ENCODE measurements at places on chromosomes 11 and 22.

DNA sequence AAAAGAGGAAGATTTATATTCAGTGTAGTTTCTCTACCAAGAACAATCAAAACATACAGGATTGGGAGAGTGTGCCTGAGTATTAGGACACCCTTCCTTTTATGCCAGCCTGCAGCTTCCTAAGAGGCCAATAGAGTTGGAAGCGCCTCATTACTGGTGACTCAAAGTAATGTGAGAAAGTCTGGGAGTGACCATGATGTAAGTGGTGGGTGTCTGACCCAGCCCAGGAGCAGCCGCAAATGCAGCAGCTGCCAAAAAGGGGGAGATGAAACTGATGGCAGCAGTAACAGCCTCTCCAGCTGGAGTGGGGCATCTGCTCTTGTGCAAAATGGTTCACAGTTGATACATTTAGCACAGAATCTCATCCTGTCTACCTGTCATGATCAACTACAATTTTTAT lies 62.0 kb downstream of the ZNF280B start:
- DNase-seq = peak; percentile 50

GRCh38 chr11:101848262-101848661 lies 66.5 kb upstream of the CEP126 start:
- no peak for DNase-seq

DNA sequence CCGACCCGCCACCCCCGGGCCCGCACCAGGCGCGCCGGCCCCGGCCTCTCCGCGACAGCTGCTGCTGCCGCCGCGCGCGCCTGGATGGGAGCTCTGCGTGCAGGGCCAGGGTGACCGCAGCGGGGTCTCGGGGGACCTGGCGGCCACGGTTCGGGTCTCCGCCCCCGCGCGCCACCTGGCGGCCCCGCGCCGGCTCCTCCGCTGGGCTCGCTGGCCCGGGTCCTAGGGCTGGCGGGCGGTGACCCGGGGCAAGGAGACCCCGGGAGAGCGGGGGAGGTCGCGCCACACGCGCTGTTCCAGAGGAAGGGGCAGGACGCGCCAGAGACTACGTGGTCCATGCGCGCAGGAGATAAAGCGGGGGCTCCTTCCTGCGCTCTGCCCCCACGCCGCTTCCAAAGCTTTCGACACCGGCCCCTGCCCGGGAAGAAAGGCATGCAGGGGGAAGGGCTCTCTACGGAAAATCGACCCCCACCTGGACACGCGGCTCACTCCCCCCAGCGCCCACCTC lies 562 bp downstream of the SHANK2 start:
- DNase-seq = no peak

DNA sequence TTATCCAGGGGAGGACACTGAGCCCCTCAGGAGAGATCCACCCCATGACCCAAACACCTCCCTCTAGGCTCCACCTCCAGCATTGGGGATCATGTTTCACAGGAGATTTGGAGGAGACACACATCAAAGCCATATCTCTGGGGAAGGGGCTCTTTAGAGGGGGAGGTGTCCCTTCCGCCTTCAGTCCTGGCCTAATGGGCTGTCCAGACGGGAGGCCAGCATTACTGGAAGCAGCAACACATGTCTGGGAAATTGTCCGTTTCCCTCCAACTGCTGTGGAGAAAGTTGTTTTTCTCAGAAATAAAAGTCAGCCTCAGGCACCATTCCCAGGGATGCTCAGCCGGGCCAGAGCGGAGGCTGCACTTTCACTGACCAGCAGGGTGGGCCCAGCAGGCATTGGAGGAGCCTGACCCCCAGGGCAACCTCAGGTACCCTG lies 9.5 kb downstream of the CACNA1I start:
- DNase-seq = no peak

GRCh38 chr11:118415739-118416068 lies 14.3 kb downstream of the ATP5MG start:
- DNase-seq = peak; percentile 52

DNA sequence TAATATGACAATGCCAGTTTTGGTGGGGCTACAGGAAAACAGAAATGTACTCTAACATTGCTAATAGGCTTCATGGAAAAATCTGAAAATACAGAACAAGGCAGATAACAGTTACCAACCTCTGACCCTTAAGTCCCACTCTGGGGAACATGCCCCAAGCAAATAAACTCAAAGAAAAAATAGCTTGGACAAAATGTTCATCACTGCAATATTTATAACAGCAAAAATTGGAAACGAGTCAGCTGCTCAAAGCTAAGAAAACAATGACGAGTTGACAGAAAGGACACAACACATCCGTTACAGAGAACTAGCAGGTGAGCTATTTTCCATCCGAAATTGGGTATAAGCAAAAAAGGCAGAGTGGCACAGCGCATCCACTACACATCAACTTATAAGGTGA lies 70.5 kb downstream of the PACSIN2 start:
- DNase-seq = no peak

DNA sequence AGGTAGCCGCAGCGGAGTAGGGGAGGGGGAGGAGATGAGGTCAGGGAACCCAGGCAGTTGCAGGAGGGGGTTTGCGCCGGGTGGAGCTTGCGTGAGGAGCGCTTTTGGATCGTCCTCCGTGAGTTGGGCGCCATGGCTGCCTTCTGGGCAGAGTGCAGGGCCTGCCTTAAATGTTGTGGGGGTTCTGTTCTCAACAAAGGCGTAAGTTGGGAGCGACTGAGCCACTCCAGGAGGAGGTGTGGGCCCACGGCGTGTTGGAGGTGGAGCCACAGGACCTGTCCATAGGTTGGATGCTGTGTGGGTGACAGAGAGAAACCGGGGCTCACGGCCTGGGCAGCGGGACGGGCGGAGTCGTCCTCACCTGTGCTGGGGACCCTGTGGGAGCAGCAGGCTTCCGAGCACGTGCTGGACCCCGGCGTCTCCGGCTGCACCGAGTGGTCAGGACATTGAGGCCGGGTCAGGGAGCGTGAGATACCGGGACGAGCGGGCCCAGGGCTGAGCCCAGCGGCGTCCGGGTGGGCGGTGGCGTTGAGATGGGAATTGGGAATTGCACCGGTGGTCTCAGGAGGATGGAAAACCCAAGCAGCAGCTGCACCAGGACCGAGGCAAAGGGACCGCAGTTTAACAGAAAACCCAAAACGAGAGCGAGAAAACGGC lies 977 bp upstream of the PGGHG start:
- no peak for DNase-seq

DNA sequence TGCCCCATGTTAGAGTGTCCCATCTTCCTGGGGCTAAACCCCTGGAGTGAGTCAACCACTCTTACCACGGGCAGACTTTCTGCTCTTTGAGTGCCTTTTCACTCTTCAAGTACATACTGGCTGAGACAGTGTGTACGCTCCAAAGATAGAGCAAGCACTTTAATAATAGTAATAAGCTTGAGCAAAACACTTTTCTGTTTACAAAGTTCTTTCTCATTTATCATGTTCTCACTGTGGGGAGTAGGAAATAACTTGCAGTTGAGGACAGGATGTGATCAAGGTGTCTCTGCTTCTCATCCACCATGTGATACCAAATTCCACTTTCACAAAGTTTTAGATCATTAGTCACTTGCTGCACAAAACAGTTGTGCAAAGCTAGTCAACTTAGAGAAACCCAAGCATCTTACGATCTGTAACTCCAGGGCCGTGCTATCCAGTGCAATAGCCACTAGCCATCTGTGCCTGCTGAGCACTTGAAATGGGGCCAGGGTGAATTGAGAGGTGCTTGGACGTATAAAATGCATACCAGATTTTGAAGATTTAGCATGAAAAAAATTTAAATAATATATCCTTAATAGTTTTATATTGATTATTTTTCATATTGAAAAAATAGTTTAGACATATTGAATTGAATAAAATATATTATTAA lies 135.3 kb downstream of the KIF18A start:
- DNase-seq = no peak

DNA sequence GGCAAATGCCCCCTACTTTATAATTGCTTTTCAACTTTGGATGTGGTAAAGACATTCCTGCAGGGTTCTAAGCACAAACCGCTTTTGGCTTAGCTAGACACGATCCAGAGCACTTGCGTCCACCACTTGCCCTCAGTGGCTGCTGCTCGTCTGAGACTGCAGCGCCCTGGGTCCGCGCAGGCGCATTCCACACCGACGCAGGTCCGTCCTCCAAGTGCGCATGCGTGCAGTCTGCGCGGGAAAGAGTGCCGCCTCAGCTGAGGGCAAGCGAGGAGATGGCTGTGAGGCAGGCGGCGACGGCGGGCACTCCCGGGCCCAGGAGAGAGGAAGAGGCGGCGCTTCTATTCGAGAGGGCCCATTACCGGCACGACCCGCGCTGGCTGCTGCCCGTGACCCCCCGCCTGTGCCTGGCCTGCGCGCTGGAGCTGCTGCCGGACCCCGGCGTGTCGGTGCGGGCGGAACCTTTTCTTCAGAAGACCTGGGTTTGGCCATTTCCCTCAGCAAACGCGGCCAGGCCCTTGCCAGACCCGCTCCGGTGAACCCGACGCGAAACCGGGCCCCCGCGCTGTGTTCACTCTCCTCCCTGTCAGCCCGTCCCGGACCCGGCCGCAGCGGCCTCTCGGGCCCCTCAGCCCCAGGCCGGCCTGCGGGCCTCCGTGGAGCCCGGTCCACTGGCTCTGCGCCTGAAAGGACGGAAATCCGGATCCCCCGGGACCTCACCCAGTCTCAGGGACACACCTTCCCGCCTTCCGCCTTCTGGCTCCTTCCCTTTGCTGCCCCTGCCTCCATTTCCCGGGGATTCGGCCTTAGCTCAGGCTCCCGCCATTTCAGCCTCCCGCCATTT lies at the start of gene MEI1:
TSS of gene MEI1 (plus strand) at position 240 of the 844 bp plus-strand sequence. CDS start at position 276, 36 bp downstream.
- peak; percentile 31 for DNase-seq

- DNase-seq = no peak
Measured at GRCh38 chr22:22786301-22787115, 101.1 kb upstream of the IGLL5 start.

DNA sequence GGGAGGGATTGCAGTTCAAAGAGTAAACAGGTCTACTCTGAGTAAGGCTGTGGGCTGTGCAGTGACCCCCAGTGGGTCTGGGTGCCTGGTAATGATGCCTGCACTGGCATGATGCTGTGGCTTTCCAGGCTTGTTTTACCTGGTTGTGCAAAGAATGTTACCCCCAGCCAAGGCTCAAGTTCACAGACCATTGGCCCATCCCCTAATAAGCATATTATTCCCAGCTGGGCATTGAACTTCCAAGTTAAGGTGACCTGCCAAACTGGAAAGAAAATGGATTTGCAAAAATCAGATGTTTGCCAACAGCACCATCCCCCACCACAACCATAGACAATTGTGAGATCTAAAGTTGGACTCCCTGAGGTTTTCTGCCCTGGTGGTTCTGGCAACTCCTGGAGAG lies 7.9 kb upstream of the EHF start:
- DNase-seq = no peak

DNA sequence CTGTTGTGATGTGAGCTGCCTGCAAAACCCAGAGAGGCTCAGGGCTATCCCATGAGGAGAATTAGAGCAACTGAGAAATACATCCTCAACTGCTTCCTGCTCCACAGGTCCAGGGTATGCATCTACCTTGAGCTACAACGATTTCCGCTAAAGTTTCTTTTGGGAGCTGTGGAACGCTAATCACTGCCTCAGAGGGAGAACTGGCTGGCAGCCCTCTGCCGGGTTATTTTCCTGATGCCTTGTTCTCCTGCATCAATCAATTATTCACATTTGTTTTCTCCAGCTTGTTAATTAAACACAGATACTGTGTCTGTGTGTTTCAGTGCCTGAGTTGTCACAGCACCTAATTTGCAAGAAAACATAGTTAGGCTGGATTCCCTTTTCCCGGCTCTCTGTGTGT lies 211.1 kb upstream of the PLET1 start:
- DNase-seq = no peak

- DNase-seq = no peak
Measured at GRCh38 chr11:62548545-62549335, 2.1 kb upstream of the AHNAK start.

DNA sequence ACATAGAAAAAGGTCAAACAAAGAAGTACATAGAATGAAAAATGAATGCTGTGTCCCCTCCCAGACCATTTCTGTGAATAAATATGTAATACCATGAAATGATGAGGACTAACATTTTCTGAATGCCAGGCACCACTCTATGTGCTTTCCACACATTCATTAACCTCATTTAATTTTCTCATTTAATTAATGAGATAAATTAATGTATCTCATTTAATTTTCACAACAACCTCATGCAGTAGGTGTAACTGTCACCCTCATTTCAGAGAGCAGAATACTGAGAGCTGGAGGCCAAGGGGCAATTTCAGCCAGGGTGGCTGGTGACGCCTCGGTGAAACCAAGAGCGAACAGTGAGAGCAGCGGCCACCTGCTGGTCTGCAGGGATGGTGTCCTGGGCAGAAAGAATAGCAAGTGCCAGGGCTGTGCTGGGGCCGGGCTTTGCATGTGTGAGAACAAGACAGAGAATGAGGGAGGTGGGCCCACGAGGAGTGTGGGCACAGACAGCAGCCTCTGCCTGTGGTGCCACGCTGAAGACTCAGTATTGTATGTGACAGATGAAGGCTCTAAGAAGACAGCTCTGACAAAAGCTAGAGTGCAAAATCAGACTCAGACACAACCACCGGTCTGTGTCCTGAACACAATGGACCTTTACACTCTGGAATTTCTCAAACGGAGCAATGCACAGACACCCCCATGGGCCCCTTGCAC lies 1.8 kb upstream of the SERPIND1 start:
- no peak for DNase-seq

DNA sequence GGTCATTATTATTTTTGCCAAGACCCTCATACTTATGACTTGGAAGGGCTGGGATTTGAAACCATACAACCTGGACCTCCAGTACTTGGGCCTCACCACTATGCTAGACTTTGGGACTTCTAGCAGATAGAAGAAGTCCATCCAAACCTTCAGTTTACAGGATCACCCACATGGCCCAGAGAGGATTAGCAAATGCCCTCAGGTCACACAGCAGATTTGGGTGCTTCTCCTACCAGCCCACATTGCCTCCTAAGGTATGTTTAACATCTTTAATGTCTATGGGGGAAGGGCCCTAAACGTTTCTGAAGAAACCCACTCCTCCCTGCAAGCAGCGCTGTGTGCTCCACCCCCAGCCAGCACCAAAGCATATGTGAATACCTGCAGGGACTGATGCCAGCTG lies 17.5 kb upstream of the GCAT start:
- DNase-seq = no peak

GRCh38 chr22:22884010-22884887 lies 3.4 kb upstream of the IGLL5 start:
- DNase-seq = peak; percentile 90

DNA sequence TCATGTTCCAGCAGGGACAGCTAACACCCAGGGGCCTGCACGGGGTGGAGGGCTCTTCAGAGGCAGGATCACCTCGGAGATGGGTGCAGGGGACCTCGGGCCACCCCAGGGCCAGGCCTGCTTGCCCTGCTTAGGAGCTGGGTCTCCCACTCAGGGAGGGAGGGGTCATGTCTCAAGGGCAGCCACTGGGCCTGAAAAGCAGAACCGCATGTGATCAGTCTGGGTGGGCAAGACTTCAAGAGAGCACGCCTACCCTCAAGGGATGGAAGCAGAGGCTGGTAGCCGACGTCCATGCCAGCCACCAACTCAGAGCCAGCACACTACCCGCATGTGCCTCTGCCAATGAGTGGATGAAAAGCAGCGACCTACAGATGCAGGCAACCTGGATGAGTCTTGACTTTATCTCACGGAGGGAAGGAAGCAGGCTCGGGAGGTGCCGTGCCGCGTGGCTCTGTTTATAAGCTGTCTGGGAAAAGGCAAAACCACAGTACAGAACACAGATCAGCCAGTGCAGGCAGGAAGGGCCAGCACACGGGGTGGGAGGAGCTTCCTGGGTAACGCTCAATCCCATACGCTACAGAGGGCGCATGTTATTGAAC lies 16.0 kb downstream of the TBX1 start:
- DNase-seq = no peak
